ENCODE measurements at places on chromosomes 3 and 15.

- DNase-seq = no peak
Observed at GRCh38 chr3:67204951-67205350, 206.8 kb downstream of the KBTBD8 start.

- DNase-seq = no peak
Observed at GRCh38 chr3:129694228-129694627, 87.8 kb upstream of the PLXND1 start.

DNA sequence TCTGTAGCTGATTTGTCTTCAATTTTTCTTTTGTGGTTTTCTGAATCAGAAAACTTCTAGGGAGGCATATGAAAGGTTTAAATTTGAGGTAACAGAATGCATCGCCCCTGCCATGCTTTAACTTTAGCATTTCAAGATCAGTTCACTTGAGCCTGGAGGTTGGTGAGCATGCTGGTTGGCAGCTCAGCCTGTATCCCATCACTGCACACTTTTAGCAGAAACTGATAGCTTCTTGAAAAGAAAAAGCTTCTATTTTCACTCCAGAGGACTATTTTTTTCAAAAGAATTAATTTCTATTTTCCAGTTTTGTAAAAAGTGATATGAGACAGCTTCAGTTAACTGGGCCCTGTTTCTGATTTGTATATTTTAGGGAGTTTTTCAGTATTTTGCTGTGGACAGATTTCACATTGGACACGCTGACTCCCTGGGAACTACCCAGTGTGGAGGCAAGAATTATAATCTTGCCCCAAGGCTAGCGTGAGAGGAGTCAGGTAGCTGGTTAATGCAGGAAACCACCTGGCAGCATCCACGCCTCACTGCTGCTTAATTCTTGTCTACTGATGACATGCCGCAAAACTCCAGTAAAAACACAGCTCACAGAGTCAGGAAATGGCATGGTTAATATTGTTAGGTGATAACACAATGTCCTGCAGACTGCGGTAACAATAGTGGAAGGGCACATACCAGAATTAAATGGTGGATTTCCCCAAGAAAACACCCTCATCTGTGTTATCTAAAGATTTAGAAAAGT, 71.4 kb downstream of the DUT start:
- no peak for DNase-seq

DNA sequence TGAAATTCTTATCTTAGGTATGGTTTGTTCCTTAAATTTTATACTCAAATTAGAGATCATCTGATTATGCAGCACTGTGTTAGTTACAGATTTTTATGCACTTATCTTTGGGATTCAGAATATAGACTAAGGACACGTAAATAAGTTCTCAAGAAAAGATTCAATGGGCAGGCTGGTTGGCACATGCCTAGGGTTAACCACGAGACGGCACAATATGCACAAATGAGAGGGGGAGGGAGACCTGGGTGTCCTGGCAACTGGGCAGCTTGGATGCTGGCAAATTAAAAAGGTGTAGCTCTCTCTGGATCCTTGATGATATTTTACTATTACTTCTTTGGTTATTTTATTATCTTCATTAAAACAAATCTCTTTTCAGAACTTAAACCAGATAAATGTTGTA, 672 bp downstream of the AADAC start:
- no peak for DNase-seq

DNA sequence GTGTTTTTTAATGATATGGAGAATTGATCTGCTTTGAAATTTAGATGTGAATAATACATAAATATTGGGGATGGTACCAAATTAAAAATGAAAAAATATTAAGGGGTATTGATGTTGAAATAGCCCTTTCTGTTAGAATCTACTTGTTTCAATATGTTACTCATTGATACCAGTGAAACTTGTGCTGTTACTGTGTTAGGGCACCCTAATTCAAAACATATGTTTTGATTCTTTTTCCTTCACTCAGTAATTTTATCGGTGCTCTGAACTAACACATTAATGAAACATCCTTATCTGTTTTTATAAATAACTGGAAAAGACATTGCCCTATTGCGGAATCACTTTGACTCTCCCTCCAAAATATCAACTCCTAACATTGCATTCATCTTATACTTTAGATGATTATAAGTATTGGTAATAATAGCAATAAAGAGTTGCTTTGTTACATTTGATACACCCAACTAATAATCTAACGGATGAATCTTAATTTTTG, 52.0 kb upstream of the CCNB2 start:
- no peak for DNase-seq

- no peak for DNase-seq
Observed at GRCh38 chr3:189490337-189490736, 140.9 kb upstream of the TP63 start.

GRCh38 chr15:82228750-82229149, 33.8 kb downstream of the EFL1 start:
- no peak for DNase-seq

DNA sequence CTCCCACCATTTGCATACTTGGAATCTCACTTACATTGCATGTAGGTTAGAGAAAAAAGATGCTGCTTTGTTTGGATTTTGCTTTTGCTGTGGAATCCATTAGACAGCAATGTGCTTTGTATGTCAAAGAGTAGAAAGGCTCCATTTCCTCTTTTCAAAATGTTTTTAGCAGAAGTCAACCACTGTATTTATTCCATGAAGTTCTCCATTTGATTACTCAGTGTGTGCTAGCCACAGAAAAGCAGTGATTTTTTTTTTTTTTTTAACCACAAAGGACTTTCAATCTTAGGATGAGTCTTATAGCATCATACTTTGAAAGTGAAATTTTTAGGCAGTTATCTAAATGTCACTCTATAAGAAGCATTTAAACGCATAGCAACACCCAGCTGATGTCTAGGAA, 285.0 kb upstream of the ADAMTS9 start:
- no peak for DNase-seq

DNA sequence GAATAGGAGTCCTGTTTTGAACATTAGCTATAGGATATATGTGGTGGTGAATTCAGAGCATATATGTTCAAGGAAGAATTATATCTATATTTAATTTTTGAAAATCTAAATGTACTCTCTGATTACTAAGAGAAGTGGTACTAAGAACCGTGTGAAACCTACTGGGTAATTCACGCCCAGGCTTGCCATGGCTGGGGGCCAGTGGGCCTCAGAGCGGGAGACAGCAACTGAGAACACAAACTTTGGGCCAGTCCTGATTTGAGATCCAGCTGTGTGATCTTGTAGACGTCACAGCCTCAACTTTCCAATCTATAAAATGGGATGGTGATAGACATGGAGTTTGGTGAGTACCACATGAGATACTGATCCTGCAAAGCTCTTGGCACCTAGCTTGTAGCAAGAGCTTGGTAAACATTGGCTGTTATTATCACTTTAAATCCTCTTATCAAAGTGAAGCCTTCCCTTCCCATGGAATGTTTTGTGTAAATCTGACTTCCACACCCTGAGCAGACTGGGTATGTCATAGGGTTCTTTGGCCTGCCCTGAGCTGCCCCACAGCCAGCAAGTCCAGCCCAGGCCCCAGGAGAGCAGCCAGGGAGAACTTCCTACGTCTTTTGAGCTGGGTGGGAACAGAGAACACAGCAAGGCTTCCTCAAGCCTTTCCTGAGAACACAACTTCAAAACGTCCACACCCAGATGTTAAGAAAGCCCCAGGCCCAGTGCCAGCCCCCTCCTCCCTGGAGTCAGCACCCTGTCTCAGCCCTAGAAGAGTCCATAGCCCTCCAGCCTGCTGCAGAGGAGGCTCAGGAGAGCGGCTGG, 8.2 kb upstream of the PAQR5 start:
- no peak for DNase-seq

DNA sequence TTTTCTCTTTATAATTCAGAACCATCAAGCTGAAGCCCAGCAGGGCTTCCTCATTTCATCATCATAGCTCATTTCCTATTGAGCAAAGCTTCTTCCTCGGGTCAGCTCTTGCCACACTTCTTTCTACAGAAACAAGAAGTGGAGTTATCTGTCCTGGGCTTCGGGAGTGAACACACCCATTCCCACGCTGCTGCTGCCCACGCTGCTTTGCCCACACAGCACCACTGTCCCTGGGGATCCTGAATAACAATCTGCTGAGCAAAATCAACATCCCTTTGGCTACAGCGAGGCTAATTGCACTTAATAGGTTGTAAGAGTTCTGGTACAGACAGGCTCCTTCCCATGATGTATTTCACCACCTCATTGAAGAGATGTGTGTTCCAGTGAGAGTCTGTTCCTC, 23.7 kb downstream of the CEP19 start:
- DNase-seq = no peak

GRCh38 chr3:123152687-123153086, 49.1 kb upstream of the SEC22A start:
- DNase-seq = no peak

- DNase-seq = no peak
Observed at GRCh38 chr3:128606094-128606493, 44.5 kb downstream of the RPN1 start.

- DNase-seq = no peak
Observed at GRCh38 chr3:170360916-170361315, 3.4 kb downstream of the SKIL start.

GRCh38 chr3:135719449-135719848, 246.1 kb upstream of the PPP2R3A start:
- DNase-seq = no peak

GRCh38 chr3:23884481-23884880, 32.3 kb downstream of the NKIRAS1 start:
- DNase-seq = no peak

DNA sequence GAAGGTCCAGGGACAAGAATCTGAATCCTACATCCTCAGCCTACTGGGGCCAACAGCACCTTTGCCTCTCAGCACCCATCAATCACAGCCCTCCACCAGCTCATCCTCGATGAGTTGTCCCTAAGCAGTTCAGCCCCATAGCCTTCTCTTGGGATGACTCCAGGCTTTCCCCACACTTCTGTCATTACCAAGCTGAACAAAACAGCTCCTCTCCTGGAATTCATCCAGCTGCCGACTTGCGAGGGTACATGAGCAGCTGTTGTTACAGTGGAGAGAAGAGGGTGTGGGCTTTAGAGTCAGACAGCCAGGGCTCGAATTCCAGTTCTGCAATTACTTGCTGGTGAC, 69.0 kb upstream of the THBS1 start:
- DNase-seq = no peak

DNA sequence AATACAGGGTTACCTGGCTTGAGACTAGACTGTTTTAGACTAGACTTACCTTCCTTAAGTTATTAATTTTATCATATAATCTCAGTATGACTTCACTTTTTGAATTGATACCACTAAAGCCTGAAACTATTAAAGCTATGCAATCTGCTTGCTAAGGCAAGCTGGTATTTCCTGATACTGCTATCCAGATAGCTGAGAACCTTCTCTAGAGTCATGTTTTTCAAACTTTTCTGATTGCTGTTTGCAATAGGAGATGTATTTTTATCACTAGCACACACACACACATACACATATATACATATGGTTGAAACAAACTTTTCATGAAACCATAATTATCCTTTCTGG, 9.3 kb upstream of the MAGI1 start:
- no peak for DNase-seq

DNA sequence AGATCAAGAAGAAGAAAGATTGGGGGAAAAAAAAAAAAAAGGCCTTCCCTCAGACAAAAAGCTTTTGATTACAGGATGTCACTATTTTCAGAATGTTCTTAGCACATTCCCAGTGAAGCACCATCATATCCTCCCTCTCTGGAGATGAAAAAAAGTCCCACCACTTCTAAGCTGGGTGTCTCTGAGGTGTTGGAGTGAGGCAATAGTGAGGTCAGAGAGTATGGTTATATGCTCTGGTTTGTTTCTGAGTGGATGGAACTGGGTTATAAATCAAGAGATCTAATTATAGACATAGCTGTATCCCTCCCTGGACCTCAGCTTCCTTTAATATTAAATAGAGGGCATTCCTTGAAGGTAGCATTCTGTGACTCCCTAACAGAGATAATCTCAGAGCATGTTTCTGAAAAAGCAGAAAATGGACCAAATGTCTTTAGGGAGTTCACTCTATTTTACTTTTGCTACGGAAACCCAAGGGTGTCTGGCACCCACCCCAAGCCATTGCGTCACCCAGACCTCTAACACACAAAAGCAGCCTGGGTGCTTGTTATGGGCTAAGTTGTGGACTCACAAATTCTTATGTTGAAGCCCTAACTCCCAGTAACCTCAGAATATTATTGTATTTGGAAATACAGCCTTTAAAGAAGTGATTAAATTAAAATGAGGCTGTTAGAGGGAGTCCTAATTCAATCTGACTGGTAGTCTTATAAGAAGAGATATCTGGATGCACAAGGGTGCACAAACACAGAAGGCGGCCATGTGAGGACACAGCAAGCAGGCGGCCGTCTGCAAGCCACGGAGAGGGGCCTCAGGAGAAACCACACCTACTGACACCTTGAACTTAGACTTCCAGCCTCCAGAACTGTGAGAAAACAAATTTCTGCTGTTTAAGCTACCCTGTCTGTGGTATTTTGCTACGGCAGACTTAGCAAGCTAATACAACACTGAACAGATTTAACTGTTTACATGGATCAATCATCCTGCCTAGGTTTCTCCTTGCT, 81.5 kb downstream of the MB21D2 start:
- no peak for DNase-seq

DNA sequence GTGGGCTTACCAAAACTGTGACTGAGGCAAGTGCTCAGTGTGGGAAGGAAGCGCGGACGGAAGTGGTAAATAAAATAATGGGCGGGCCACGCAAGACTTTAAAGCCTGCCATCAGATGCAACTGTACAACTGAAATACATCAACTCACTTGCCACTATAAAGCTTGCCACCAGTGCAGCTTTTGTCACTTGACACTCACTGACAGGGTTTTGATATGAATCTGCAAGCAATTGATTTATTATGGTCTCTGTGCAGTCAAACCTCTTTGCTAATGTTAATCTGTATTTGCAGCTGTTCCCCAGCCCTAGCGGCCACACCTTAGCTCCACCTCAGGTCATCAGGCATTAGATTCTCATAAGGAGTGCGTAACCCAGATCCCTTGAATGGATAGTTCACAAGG, 2.3 kb upstream of the GFM1 start:
- no peak for DNase-seq

All from activated T-cell treated with anti-CD3 and anti-CD28 coated beads, Interleukin-2, amount 50 U/mL, for 48 hours (primary cell).